ENCODE measurements at places on chromosomes 2 and 18. TPM values are rescaled to one million over a fixed set of nuclear protein-coding genes. Genes with fewer than 3 reads are reported as not detected.

CTLA4 gene
- total RNA-seq = 22.7 TPM

DNA sequence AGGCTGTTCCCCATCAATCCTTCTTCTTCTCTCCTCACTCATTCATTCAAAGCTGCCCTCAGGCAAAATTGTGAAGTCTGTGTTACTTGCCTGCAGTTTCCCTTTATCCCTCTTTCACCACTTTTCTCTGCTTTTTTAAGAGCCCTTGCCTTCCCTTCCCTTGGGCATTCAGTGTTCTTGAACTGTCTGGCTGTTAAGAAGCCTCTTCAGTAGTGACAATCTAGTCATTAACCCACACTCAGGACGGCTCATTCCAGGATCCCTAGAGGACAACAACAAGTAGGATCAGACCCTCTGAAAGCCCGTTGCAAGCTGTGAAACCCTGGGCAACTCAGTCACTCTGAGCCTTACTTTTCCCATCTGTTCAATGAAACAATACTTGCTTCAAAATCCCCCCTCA lies 615.7 kb downstream of the EPHA4 start:
- no peak for DNase-seq

- no peak for DNase-seq
These were observed 24.8 kb upstream of the GALNT14 start for GRCh38 chr2:31163011-31163539.

- no peak for DNase-seq
These were observed 976.1 kb upstream of the GYPC start for GRCh38 chr2:125679903-125680302.

GRCh38 chr18:70126832-70127231 lies 78.7 kb downstream of the RTTN start:
- DNase-seq = no peak

DNA sequence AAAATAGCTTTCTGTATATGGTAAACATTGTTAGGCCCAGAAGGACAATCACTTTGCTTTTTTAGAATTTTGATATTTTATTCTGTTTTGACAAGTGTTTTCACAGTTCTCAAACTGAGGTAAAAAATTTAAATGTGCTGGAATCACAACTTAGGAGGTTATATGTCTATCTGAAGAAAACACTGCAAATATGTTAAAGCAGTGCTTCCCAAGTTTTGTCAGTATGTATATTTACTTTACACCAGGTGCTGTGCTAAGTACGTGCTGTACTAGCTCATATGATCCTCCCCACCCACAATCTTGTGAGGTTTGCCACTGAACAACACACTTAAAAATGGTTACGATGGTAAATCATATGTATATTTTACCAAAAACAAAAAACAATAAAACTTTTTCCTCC lies 124.2 kb downstream of the CABYR start:
- no peak for DNase-seq

DNA sequence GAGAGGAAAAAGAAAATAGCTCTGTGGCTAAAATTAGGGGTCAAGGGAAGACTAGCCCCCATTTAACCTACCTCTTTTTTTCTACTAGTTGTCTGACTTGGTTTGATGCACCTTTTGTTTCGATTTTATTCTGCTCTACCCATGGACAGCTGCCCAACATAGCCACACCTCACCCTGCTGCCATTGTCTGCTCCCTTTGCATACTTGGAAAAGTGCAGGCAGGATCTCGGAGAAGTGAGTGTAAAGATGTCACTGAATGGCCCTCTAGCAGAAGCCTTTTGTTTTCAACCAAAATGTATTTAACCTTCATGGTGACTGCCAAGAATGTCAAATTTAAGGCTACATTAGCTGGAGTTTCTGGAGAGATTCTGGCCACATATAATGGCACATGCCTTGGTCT lies 62.9 kb downstream of the SETBP1 start:
- no peak for DNase-seq

DNA sequence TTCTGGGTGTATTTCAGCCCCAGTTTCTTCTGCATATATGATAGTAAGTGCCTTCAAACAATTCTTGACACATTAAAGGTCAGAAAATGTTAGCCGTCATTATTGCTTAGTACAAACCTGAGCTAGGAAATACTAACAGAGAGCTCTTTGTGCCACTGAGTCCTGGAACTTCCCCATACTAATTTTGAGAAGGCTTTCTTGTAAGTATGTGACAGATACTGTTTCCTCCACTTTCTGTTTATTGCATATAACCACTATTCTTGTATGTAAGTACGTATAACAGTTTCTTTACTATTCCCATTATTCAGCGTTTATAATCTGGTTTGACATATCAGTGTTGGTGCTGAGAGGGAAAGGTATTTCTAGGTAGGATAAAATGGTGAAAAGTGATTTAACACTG lies 9.8 kb downstream of the PPP1CB start:
- no peak for DNase-seq

QPCT gene
- total RNA-seq = not detected

- DNase-seq = no peak
These were observed 163.1 kb downstream of the STK39 start for GRCh38 chr2:168084288-168084687.

DNA sequence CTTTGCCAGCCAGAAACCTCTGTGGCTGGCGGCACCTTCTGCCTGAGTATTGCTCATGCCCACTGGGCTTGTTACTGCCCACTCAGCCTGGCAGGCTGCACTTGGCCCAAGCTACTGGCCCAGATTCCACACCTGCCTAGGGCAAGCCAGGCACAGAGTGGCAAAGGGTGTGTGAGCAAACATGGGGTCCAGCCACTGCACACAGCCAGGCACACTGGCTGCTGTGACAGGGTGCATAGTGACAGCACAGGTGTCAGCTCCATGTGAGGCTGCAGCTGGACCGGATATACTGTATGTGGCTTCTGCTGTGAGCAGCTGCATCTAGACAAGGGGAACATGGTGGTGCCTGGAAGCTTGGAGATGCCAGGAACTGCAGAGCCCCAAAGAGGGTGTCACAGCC lies 113.9 kb downstream of the COPS8 start:
- DNase-seq = no peak

- no peak for DNase-seq
These were observed 149.0 kb upstream of the KCTD1 start for GRCh38 chr18:26697186-26697884.

DNA sequence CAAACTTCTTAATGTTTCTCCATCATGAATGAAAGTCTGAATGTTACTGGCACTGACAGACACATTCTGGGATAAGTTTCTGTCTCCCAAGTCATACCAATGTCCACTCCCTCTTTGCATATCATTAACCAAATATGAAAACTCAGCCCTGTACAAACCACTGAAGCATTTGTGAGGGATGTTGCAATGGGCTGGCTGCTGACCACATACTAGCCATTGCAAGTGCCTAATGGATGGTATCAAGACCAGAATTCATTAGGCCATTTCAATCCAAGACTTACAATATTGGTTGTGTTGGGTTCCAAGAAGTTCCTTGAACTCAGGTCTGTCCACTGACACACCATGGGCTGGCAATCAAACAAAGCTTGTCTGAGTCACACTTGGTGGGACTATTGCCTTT lies 73.8 kb downstream of the CBLN2 start:
- DNase-seq = no peak

- DNase-seq = no peak
These were observed 103.8 kb downstream of the ASAP2 start for GRCh38 chr2:9310377-9310776.

GRCh38 chr2:65960953-65961352 lies 474.0 kb upstream of the MEIS1 start:
- no peak for DNase-seq

CHAC2 gene
- 12.6 TPM for total RNA-seq

GRCh38 chr2:17076533-17076932 lies 410.9 kb upstream of the CYRIA start:
- DNase-seq = no peak

DNA sequence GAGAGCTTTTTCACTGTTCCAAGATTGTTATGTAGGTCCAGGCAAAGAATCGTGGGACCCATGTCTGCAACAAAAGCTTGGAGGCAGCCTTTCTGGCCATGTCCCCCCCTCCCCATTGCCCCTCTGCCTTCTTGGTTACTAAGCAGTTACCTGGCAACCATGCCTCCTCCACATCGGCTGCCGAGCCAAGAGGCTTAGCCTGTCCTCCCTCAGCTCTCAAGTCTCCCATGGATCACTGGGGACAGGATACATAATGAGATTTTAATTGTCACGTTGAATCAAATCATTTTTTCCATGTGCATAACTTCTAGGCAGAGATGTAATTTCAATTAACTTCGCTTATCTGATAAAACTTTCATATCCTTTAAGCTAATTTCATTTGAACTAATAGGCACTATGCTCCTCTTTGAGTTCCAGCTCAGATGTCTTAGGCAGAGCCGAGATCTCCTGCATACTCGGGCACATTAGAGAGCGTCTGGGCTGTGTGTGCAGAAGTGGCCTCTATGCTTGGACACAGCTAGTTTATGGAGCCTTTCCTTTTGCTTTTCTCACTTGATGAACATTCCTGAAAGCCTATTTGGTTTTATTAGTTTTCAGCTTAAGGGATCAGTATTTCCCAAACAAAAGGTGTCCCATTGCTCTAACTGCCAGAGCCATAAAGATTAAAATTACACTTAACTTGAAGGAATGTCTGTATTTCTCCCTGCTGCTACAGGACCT lies 80.7 kb downstream of the LYPD1 start:
- DNase-seq = no peak

DNA sequence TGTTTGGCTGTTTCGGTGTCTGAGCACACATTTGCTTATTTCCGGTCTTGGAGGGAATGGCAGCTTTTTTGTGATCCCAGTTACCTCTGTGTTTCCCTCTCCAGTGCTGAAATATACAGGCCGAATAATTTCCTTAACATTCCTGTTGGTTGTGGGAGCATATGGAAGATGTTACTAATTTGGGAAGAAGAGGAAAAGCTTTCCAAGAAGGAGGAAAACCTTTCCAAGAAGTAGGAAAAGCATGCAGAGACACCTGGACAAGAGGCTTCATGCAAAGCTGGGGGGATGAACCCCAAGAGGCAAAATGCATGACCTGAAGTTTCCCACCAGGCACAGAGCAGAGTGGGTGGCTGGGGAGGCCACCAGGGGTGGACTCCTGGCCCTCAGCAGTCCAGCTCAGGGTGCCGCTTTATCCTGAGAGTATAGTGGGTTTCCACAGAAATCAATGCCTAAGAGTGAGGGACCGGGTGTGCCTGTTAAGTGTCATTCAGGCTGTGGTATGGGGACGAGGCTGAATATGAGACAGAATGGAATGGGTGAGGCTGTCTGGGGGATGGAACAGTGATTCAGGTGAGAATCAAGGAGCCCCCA lies 25.5 kb upstream of the GNAL start:
- DNase-seq = no peak

DNA sequence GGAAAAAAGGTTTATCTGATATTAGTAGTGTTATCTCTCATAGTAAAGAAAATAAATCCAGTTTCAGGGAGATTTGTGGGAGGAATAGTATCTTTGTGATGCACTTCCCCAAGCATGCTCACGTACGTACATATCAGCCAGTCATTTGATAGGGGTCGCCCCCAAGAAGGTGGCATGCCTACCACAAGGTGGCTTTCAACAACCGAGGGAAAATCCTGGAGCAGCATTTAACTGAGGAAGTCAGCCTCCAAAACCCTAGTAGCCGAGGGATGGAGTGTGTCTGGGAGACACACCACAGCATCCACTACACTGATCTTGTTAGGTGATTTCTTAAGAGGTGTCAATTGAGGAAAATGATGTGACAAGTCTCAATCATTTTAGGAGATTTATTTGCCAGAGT lies 623.9 kb downstream of the NYAP2 start:
- DNase-seq = no peak

GRCh38 chr2:8133913-8134472 lies 547.9 kb upstream of the ID2 start:
- no peak for DNase-seq
